NT2/D1 (cell line): ENCODE measurements at places on chromosomes 3 and 15.

GRCh38 chr15:89457086-89457485 lies 39.3 kb downstream of the RHCG start:
- no peak for DNase-seq

DNA sequence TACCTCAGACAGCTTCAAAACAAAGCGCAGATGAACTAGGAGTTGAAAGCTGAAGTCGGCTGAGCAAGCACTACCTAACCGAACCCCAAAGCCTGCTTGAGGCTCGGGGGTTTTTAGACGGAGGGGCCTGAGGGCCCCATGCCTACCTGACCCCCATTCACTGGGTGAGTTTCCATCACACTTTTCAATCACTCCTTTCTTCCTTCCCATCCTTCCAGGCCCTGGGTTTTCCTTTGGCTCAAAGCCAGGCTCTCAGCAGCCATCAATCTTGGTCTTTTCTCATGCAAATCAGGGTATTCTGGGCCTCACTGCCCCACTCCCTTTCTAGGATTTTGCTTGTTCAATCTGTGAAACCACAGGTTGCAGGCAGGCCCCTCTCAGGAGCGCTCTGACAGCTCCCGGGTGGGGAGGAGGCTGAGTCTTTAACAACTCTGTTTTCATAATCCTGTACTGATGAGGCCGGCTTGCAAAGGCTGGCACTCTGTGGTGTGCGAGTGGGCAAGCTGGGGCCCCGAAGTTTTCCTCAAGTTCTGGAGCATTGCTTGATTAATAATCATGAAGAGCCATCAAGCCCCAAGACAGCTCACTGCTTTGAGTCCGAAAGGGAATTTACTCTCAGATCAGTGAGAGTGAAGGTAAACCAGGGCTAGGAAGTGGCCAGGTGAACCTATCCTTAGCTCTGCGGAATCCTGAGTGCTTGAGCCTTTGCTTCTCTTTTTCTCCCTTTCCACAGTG lies 97.6 kb downstream of the FRMD4B start:
- DNase-seq: peak; percentile 89

DNA sequence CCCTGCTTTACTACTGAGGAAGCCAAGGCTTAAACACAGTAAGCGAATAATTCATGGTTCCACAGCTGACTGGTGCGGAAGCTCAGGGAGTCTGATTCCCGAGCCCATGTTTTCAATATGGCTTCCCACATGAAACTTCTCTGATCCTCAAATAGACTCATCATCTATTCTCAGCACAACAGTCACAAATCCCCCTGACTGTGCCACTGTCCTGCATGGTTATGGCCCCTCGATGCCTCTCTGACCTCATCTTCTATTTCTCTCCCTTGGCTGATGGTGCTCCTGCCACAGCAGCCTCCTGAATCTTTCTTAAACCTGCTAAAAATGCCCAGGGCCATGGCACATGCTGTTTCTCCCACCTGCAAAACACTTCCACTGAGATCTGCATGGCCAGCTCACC lies 43.2 kb downstream of the SRGAP3 start:
- DNase-seq: no peak

DNA sequence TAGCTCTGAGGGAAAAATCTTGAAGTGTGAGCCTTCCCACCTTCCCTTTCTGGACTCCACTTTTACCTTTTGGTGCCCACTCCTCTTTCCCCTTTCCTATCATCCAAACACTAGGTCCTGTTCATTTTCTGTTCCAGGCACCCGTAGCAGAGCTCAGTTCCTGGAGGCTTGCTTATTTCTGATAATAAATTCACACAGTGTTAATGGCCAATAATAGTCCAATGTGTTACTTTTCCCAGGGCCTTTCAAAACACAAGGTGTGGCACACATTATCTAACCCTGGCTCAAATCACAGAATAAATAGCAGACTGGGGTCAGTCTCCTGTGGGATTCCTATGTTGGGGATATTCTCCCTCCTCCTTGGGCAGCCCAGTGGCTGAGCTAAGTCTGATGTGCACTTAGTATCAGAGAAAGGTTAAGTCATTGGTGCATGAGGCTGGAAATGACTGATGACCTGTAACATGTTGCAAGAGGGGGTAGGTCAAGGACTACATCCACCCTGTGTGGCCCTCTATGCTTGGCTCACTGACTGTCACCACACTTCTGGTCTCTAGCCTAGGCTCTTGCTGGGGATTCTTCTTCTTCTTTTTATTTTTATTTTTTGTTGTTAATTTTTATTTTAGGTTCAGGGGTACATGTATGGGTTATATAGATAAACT lies 43.7 kb upstream of the ROPN1 start:
- no peak for DNase-seq

DNA sequence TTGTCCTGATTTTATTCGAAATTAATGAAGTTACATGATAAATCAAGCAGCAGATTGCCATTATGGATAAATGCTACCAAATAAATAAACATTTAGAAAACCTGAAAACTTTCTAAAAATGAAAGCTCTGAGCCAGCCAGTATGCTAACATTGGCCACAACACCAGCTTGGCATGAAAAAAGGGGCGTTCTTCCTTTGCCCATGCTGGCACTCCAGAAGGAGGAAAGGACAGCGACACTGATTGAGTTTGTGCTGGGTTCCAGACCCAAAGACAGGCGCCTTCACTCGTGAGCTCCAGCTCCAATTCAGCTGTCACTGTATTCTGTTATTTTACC lies 5.1 kb downstream of the STIMATE start:
- no peak for DNase-seq

- DNase-seq: no peak
Measured at GRCh38 chr3:190121383-190121782, 686 bp upstream of the P3H2 start.

DNA sequence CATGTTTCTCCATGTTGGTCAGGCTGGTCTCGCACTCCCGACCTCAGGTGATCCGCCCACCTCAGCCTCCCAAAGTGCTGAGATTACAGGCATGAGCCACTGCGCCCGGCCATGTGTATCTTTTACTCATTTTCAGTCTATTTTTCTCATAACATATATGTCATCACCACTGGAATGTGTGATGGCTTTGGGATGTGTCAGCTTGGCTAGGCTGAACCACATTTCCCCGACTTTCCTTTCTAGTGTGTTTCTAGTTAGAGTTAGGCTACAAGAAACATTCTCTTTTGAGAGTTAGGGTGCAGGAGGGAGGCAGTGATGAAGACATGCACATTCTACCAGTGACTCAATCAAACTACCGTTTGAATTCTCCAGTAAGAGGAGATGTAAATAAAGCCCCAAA lies 444.9 kb upstream of the THBS1 start:
- no peak for DNase-seq

DNA sequence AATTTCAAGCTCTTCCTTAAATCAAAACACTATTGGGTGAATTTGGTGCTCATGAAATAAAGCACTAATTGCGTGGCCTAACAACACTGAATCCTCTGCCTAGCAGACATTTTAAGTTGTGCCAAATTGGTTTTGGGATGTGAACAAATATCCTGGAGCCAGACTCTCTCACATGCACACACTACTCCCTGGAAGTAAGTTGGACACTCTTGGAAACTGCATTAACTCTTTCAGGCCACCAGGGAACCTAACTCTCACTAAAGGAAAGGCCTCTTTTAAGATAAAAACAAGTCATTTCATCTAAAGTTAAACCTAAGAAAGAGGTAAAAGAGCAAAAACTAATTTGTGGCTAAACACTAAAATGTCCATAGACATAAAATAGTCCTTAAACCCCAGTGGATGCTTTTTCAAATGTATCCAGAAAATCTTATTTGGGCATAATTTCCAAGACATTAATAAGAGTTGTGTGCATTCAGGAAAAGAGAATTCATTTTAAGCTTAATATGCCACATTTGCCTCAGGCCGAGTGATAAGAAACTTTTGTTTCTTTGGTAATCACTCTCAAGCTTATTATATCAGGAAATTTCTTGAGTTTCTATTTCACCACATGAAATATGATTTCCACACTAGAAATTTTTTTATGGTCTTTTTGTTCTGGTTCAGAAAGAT lies 61.8 kb downstream of the ZBTB20 start:
- DNase-seq: no peak

- no peak for DNase-seq
Measured at GRCh38 chr3:17355591-17355990, 386.8 kb downstream of the TBC1D5 start.

DNA sequence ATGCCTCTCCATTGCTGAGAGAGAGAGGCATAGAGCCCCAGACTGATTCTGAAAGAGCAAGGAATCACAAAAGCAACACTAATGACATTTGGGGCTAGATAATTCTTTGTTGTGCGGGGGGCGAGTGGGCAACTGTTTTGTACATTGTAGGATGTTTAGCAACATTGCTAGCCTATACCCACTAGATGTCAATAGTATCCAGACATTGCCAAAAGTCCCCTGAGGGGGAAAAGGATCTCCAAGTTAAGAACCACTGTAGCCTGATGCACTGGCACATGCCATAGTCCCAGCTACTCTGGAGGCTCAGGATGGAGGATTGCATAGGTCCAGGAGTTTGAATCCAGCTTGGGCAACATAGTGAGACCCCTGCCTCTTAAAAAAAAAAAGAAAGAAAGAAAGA lies 22.8 kb upstream of the GOLM2 start:
- DNase-seq: no peak

DNA sequence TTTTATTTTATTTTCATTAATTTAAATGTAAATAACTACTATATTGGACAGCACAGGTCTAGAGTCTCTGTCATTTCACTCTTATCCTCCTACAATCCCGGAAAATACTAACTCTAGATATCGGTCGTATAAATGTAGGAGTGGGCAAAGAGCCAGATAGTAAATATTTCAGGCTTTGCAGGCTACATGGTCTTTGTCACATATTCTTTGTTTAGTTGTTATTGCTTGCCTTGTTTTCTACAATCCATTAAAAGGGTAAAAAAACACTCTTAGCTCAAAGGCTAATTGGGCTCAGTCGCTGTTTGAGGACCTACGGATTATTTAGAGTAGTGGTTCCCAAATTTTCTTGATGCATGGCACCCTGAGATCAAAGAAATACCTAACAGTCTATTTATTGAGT lies 1.7 kb downstream of the KNL1 start:
- DNase-seq: no peak

- no peak for DNase-seq
Measured at GRCh38 chr3:45894015-45894414, 7.7 kb downstream of the CCR9 start.

DNA sequence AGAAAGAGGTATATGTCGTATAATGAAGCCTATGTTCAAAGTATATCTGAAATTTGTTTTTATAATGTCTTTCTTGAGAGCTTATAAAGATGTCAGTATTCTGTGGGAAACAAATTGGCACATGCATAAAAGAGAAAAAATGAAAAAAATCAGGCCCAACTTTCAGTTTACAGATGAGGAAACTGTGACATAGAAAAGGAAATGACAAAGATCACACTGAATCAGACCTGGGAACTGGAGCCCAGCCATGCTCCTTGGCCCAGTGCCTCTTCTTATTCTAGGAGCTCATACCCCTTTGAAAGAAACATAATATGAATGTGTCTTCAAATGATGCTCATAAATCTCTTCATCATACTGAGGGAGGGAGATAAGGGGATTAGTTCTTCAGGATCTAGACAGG lies 48.4 kb downstream of the TMEM44 start:
- DNase-seq: no peak

GRCh38 chr15:53404930-53405493 lies 354.5 kb downstream of the WDR72 start:
- no peak for DNase-seq

GRCh38 chr3:169509359-169509758 lies 154.2 kb downstream of the MECOM start:
- no peak for DNase-seq

DNA sequence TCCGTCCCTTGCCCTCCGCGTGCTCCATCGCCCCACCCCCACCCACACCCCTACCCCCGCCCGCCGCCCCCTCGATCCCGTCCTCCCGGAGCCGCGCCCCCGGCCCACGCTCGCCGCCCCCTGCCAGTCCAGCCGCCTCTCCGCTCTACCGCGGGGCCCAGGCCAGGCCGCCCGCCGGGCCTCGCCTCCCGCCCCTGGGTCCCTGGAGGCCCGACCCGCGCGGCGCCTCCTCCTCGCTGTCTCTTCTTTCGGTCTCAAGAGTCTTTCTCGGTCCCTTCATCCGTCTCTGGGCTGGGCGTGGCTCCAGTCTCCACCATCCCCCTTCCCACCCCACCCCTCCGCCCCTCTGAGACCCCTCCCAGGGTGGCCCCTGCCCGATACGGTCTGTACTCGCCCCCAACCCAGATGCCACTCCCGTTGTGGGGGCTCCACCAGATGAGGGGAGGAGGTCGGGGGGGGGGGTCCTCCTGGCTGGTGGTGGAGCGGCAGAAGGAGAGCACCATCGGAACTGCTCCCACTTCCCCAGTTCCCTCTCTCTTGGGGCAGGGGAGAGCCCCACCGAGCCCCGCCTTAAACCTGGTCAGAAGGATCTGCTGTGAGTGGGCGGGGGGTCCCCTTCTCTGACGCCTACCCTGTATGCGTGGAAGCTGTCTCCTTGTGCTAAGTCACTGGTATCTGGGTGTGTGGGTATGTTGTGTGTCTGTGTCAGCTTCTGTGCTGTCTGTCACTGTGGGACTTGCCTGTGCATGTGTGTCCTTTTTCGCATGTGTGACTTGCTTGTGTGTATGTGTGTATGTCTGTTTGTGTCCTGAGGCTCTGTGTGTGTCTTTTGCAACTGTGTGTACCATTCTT lies 1.0 kb downstream of the PRKCD start:
- no peak for DNase-seq

GRCh38 chr3:123414973-123415775 lies 33.7 kb downstream of the ADCY5 start:
- DNase-seq: no peak

- no peak for DNase-seq
Measured at GRCh38 chr3:183387797-183388196, 40.6 kb downstream of the MCF2L2 start.

DNA sequence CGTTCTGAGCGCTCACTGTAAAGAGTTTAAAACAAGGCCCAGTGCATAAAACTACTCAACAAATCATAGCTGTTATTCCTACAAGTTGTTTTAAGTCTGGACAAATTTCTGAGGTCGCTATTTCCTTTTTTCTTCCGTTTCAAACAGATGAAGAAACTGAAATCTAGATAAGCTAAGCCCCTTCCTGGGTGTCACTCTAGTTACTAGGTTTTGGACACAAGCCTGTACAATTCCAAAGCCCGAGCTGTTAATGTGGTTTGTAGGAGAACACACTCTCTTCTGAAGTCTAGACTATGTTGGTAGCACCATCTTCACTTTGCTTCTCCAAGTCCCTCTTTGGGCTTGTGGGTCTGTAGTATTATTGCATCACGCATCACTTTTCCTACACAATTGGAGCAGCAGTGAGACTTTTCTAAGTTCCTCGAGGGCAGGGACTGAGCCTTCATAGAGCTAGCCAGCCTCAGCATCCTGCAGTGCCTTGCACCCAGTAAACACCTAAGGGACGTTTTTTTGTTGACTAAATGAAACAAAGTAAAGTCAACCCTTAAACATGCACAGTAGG lies 142.6 kb upstream of the PROK2 start:
- DNase-seq: no peak
